ENCODE measurements at places on chromosomes 1 and 21.

DNA sequence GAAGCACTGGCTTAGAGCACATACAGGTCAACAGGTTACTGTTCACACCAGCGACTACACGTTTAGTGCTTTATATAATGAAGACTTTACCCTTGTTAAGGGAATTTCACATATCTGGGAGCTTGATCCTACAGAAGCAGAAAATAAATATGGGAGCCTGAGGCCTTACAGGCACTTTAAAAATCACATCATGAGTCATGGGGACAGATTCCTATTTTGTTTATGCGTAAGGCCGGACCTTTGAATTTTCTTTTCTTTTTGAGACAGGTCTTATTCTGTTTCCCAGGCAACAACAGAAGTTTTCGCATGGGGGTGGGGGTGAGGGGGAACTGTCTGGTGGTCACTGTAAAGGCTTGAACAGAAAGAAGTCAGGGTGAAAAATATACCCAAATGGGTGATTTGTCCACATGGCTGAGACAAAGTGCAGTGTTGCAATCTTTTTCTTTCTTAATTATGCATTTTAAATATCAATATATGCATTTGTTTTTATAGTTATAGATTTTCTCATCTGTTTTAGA is 276.7 kb downstream of the KCNH1 start:
- DNase-seq, result no peak

GRCh38 chr1:200588698-200589097 is 31.9 kb downstream of the KIF14 start:
- DNase-seq, result no peak

- DNase-seq, result no peak
Observed at GRCh38 chr1:8481650-8482380, 163.9 kb downstream of the SLC45A1 start.

- no peak for DNase-seq
Observed at GRCh38 chr1:168991667-168992475, 114.6 kb upstream of the ATP1B1 start.

DNA sequence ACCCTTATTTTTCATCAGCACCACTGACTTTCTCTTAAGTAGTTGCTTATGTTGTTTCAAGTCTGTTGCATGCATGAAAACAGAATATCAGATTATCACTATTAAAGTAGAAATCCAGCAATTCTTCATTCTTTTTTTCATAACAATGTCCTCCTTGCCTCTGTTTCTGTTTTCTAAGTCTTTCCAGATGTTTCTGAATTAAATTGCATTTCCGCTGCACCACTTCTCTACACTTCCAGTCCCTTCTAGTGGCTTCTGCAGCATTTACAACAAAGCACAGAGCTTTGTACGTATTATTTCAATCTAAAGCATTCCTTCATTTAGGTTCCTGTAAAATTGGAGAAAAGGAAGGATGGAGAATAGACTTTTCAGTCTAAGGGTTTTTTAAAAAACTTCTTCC is 42.4 kb downstream of the PATJ start:
- DNase-seq, result no peak
